ENCODE measurements at places on chromosomes 11 and 22. TPM values are rescaled to one million over a fixed set of nuclear protein-coding genes. Genes with fewer than 3 reads are reported as not detected.

DNA sequence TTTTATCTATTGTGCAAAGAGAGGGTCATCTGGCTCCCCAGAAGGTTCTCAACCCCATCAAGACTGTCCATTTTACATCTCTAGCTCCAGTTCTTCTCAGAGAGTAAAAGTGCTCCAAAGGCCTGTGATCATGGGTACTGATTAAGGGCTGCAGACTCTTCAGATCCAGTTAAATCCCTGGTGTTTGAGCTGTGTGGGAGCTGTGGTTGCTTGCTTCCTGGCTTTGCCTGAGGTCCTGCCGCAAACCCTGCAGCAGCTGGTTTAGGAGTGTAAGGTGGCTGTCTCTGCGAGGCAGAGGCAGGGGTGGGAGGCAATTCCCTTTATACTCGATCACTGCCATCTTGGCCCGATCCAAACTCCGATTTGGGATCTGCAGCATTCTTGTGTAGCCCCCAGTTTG lies 1.2 kb downstream of the MRPL17 start:
- no peak for DNase-seq

GRCh38 chr11:128196235-128196634 lies 391.1 kb downstream of the ETS1 start:
- DNase-seq, result no peak

DNA sequence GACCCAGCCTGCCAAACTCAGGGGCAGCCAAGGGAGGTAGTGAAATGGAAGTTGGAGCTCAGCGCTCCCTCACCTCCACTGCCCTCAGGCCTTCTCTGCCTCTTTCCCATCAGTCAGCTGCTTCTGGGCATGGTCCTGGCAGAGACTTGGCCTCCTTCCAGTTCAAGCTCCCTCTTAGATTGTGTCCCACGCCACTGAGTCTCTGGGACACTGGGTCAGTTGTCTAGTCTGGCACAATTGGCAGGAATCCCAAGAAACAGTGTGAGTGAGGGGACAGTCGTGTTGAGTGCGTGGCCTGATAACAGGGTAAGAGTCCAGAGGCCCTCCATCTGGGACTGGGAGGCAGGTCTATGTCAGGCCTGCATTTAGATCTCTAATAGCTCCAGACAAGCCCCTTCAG lies 7.1 kb upstream of the SLC35E4 start:
- no peak for DNase-seq

DNA sequence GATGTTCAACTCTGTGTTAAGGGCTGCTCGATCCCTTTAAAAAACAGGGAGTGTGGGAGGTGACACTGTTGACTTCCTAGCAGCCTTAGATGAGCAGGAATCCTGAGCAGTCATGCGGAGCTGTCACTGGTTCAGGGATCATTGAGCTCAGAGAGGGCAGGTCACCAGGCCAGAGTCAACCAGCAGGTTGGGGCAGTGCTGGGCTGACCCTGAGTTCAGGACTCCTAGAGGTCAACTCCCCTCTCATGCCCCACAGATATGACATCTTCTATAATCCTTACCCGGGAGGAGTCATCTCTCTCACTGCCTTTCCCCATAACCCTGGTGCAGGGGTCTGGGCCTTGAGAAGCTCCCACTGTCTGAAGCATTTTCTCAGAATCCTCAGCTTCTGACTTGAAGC lies 12.9 kb upstream of the WNT11 start:
- no peak for DNase-seq

DNA sequence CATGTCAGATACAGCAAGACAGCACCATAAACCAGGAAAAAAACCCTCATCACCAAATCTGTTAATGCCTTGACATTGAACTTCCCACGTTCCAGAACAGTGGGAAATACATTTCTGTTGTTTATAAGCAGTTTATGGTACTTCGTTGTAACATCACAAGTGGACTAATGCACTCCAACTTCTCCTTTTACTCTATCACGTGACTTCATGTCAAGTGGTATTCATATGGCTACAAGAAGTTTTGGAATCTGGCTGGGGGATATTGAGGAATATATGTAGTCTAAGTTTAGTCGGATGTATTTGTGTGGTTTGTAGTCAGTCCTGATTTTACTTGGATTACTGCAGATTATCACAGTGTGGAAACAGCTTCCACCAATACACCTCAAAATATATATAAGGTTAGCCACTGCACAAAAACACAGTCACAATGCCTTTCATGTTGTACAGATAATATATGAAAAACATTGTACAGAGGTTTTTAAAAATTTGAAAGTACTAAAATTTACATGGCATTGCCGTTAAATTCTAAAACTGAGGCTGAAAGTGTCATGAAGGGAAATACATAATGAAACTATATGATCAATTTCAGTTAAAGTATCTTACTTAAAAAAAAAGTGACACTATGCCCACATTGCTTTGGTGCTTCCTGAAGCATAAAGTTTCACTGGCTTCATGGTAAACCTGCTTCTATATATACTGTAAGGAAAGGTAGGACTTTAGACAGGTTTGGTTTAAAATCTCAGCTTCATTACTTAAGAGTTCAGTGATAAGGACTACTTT lies 134.1 kb downstream of the CASP12 start:
- DNase-seq, result no peak

DNA sequence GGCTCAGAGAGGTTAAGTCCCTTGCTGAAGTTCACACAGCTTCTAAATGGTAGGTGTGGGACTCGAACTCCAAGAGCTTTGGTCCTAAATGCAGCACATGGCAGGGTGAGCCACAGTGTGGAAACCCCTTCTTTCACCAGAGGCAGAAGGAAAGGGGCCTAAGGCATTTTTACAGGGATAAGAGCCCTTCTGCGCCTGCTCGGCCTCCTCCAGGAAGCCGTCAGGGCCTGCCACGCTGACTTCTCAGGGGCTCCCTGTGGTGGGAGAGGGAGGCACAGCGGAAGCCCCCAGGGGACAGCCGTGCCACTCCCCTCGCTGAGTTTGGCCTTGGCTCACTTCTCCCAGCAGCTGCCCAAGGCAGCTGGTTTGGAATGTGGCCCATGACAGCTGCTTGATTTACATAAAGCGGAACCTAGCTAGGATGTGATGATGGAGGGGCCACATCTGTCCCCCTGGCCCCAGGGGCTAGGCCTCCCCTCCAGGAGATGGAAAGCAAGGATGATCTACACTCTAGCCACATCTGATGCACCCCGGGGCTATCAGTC lies 35.4 kb downstream of the CD82 start:
- peak; percentile 38 for DNase-seq

DNA sequence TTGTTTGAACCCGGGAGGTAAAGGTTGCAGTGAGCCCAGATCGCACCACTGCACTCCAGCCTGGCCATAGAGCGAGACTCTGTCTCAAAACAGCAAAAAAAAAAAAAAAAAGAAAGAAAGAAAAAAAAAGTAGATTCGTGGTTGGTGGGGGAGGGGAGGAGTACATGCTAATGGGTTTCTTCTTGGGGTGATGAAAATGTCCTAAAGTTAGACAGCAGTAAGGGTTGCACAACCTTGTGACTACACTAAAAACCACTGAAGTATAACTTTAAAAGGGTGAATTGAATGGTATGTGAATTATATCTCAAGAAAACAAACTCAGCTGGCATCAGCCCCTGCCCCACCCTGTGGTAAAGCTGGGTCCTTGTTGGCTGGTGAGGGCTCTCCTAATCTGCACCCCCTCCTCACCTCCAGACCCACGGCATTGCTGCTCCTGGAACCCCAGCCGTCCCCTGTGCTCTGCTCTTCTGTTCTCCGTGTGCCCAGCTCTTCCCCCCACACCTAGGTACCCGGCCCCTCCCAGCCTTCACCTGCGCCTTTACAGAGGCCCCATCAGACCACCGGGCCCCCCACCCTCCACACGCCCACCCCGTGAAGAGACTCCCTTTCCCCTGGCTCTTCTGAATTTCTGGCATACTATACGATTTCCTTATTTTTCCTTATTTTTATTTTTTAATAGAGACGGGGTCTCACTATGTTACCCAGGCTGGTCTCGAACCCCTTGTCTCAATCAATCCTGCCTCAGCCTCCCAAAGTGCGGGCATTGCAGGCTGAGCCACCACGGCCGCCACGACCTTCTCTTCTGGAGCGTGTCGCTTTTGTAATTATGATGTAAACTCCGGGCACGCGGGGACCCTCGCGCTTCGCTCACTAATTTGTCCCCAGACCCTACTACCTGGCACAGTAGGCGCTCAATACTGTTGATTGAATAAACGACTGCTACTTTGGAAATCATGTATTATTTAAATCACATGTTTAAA lies 924 bp upstream of the FADD start:
- DNase-seq, result no peak

The SHISAL1 gene
- total RNA-seq, result 1.1 TPM
